Left renal cortex interstitium (tissue), 4 donors: ENCODE measurements at places on chromosomes 5 and 9.
A peak's percentile ranks its signal among the peaks of the same experiment; 100 is the strongest.

DNA sequence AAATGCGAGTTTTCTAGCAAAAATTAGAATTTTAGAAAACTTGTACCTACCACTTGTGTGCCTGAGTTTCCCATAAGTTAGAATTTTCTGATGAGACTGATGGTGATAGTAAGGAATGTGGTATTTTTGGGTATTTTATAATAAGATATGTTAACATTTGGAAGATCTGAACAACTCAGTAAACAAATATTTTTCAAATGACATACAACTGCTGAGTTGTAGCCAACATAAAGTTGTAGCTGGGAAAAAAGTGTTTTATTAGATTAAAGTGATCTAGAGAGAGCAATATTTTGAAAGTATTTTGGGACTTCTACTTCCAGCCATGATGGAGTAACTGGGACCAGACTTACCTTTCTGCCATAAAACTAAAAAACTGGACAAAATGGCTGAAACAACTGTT, 37.9 kb downstream of the GEMIN5 start:
- no peak for DNase-seq

DNA sequence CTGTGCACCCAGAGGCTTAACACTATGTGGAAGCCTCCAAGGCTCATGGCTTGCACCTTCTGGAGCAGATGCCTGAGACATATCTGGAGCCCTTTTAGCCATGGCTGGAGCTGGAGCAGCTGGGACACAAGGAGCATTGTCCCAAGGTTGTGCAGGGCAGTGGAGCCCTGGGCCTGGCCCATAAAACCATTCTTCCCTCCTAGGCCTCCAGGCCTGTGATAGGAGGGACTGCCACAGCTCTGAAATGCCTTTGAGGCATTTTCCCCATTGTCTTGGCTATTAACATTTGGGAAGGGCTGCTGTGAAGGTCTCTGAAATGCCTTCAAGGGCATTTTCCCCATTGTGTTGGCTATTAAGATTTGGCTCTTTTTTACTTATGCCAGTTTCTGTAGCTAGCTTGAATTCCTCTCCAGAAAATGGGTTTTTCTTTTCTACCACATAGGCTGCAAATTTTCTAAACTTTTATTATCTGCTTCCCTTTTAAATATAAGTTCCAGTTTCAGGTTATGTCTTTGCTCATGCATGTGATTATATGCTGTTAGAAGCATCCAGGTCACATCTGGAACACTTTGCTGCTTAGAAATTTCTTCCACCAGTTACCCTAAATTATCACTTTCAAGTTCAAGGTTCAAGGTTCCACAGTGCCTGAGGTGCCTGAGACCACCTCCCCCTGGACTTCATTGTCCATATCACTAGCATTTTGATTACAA, 221.2 kb downstream of the ADAMTSL1 start:
- no peak for DNase-seq

DNA sequence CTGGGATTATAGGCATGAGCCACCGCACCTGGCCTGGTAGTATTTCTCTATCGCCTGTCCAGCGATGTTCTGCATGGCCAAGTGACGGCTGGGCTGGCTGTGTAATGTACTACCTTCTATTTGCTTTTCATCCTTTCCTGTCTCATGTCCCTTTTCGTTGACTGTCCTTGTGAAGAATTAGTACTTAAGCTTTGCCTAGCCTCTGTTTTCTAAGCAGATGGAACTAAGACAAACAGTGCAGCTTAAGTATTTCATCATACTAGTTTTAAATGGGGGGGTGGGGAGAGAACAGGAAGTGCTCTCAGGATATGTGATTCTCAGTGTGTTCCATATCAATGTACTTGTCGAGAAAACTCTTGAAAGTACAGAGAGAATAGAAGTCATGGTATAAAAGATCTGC, 31.7 kb upstream of the CCL21 start:
- no peak for DNase-seq

- DNase-seq: no peak
Measured at GRCh38 chr5:179313849-179314521, 31.3 kb downstream of the ADAMTS2 start.

DNA sequence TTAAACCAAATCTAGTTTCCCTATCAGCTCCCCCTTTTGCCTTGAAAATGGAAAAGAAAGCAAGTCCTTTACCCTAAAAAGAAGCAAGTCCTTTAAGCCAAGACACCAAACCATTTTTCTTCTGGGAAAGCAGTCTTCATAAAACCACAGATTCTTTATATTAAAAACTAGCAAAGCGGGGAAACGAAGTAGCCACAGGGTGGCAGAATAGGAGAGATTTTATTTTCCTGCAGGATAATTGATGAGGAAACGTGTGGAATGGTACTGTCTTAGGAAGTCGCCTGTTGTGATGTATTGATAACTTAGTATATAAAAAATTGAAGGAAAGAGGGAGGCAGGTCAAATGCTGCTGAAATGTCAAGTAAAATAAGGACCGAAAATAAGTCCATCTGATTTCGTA, 41.1 kb downstream of the ZNF883 start:
- no peak for DNase-seq

GRCh38 chr9:99414321-99414720, 192.2 kb downstream of the SEC61B start:
- DNase-seq: no peak

GRCh38 chr5:79834754-79835714, 145.4 kb downstream of the CMYA5 start:
- no peak for DNase-seq

DNA sequence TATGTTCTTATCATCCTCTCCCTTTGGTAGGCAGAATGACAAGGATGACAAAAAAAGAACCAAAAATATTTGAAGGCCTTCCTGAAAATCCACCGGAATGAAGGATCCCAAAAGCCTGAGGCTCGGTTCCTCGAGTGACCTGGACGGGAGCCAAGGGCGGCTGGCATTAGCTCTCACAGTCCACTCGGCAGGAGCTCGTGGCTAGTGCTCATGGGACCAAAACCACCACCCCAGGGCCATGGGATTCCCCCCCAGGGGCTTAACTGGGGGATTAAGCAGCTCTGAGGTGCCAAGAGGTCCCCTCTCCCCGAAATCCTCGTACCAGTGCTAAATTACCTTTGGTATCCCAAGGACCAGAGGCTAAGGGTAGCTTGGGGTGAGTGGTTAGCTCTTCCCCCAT, 586 bp upstream of the PDZD2 start:
- DNase-seq: no peak

DNA sequence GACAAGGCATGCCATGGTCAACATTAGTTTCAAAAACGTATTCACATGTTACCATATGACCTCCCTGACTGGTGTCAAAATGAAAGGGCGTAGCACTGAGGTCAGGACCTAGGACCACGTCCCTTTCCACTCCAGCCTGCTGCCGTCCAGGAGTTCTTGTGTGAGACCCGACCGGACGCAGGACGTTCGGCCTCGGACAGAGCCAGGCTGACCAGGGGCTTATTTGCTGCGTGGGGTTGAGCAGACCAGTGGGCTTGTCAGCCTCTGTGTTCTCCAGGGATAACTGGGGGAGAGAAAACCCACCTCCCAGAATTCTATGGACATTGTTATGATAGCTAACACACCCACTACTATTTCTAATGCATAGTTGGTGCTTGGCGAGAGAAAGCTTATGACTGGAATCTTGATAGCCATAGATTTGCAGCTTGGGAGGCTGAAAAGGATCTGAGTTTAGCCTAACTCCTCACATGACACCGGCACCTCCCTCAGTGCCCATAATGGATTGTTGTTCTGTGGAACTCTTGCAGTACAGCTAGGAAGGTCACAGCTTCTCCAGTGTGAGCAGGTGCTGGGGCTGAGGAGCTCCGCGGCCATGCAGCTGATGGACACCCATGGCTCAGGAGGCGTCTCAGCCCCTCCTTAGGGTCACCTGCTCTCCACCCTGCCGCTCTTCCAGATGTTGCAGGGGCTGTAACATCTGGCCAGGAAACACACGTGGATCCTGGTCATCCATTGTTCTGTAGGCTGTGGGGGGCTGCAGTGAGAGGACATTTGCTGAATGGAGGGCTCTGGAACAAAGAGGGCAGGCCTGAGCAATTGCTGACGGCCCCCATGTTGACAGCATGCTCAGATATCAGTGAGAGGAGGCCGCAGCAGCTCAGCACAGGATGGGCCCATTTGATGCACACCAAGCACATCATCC, 368.4 kb downstream of the IRX2 start:
- no peak for DNase-seq

- no peak for DNase-seq
Measured at GRCh38 chr9:114789006-114789405, 16.8 kb downstream of the TNFSF15 start.

DNA sequence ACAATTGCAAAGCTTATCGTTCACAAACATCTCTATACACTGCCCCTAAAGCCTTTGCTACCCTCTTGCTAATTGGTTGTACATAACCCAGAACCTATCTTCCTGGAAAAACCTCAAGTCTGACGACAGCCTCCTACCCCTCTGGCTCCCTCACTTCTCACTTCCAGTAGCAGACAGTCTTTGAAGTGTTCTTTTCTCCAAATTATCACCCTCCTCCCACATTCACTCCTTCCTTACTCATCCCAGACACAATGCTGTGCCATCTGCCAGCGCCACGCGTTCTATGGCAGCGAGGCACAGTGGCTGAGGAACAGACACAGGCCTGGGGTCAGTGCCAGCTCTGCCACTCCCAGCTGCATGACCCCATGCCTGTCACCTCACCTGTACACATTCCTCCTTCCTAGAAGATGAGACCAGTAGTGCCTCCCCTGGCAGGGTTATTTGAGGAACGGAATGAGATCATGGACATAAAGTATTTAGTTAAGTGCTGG, 27.7 kb downstream of the CLTA start:
- no peak for DNase-seq

DNA sequence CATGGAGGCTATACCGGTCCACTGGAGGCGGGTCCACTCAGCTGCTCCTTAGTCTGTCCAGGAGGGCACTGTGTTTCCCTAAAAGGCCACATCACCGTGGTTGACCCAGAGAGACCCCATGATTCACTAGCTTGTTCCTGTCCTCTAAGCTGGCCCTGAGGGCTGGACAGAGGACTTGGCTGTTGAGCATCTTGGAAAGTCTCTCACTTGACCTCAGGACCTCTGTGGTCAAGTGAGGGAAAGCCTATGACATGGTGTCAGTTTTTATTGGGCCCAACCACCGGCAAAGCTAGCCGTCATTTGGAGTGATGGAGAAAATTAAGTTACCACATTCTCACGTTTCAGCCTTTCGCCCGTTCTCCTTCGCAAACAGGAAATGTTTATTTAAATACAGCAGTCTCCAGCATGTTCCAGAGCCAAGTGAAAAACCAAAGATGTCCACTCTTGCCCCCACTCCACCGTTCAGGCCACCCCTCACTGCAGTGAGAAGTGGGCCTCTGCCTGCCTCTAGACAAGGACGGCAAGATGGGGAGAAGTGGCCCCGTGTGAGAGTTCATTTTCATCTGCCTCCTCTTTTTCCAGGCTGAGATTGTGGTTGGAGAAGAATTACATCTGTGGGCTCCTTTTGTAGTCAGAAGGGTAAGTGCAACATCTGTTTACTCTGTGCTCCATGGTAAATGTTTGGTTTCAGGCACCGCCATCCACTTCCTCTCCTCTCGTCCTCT, 4.4 kb downstream of the SLIT3 start:
- DNase-seq: no peak

DNA sequence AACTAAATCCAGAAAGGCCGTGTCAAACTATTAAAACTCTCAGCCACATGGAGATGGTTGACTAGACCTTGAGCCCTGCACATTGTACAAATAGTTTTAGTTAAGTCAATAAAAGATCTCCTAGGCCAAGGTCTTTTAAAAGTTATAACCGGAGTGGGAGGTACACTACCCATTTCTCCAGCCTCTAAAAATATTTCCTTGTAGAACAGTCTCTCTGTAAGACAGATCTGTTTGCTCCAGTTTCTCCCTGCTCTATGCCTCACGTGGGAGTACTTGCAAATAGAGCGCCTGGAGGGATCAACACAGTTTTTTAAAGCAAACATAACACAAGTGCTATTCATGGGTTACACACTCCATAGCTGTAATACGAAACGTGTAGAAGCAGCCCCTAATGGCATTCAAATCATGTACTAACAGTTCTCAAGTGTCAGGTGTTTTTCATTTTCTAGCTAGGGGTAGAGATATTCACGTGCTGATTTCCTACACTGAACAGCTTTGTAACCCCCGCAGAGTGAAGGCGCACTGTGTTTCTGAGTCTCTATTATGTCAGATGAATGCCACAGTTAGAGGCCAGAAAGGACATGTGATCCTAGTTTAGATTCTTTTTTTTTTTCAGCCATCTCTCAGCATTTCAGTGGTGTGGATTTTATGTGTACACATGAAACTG, 703.4 kb upstream of the GRAMD2B start:
- peak; percentile 24 for DNase-seq

GRCh38 chr5:82205005-82205404, 73.1 kb downstream of the RPS23 start:
- DNase-seq: no peak

DNA sequence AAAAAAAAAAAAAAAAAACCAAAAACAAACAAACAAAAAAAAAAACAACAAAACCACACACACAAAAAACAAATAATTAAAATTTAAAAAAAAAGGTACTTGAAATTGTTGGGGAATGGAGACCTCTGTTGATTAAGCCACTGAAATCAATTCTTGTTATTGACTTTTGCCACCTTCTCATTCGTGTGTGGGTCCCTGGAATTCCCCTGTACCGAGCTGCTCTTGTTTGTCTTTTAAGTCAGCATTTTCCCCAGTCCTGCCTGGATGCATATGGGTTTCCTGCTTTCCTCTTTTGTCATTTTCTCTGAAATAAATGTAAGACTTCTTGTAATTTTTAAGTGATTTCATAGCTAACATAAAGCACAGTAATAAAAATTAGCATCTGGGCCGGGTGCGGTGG, 45.5 kb downstream of the GPBP1 start:
- DNase-seq: no peak

GRCh38 chr5:89582768-89583339, 699.9 kb upstream of the MEF2C start:
- no peak for DNase-seq

- DNase-seq: no peak
Measured at GRCh38 chr9:103988821-103989220, 105.3 kb upstream of the SMC2 start.

- peak; percentile 63 for DNase-seq
Measured at GRCh38 chr5:61330341-61330844, 1.7 kb upstream of the ZSWIM6 start.

- no peak for DNase-seq
Measured at GRCh38 chr9:68429631-68430030, 73.2 kb downstream of the PGM5 start.

- no peak for DNase-seq
Measured at GRCh38 chr9:68653141-68653595, 51.9 kb upstream of the PIP5K1B start.

DNA sequence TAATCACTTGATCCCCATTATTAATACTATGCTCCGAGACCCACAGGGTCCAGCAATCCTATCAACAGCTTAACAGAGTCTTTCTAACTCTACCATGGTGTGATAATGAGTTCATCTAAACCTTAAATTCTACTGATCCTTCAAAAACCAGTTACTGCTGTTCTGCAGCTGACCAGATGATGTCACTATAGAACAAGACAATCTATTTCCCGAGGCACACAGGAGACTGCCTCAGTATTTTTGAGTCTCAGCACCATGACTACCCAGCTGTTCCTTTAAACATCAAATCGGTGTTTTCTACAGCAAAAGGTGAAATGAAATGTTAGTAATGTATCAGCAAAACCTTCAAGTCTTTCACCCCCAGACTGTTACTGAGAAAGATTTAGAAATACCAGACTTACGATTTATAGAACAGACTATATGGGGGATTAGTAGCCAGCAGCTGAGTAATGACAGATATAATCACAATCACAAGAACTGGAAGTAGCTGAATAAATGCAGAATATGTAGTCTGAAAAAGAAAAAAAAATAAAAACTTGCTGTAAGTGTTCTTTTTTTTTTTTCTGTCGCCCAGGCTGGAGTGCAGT, 16.9 kb downstream of the DNAJC18 start:
- DNase-seq: peak; percentile 51
